ENCODE measurements at places on chromosomes 3 and 15.

DNA sequence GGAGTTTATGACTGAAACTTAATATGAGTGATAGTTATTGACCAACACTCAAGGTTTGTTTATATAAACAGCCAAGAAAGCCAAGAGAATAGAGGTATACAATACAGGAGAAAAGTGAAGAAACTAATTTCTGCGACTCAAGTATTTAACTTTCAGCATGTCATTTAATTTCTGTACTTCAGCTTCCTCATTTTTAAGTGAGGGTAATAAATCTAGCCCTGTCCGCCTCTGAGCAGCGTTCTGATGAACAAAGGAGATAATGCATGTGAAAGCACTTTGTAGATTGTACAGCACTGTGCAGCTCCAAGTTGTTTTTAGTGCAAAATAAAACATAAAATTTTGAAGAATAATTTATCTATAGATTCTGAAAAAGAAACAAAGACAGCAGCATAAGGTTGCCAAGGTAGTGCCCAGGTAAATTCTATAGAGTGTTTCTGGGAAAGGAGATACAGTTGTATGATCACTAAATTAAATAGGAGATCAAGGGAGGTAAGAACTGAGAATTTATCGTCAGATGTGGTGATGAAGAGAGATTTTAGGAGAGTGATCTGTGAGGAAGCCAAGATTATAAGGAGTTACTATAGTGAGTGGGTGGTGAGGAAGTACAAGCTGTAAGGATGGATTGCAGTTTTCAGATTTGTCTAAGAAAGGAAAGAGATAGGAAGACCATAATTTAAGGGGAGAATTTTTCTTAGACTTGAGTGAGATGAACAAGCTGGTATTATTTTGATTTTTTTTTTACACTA lies 71.3 kb downstream of the RASA2 start:
- peak; percentile 94 for DNase-seq

- DNase-seq, result no peak
Observed at GRCh38 chr3:109175411-109175810, 38.9 kb downstream of the C3orf85 start.

DNA sequence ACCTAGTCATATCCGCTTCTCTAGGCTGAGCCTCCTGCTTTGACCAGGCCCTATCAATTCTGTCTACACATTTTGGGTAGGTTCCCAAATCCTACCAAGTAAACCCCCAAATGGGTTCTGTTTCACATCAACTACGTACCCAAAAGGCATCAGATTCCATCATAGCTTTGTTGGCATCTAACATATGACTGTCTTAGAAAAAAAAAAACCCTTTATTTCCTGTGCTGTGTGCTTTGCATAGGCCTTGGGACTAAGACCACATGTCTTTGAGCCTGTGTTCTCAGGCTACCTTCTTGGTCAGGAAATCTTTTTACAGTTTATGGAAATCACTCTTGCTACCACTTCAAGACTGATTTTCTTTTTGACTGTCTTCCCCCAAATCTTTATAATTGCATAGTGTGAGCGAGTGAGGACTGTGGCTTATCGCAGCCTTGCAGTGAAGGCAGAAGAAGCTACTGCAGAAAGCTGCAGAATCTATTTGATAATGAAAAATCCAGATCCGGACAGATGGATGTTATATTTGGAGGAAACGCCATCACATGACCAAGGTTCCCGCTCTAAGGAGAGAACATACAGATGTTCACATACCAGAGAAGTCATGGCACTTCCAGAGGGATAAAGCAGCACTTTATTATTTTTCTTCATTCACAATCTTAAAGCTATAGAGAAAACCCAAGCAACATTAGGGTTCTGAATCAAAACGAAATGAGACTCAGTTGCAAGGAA lies 111.2 kb downstream of the EOMES start:
- DNase-seq, result no peak

GRCh38 chr3:151538456-151539393 lies 77.9 kb upstream of the IGSF10 start:
- DNase-seq, result peak; percentile 61

GRCh38 chr3:123096731-123097130 lies 29.9 kb downstream of the PDIA5 start:
- no peak for DNase-seq

All from common myeloid progenitor, CD34-positive (primary cell).